Sigmoid colon (tissue), 7 donors: ENCODE measurements at places on chromosomes 2 and 18. TPM values are rescaled to one million over a fixed set of nuclear protein-coding genes. Genes with fewer than 3 reads are reported as not detected.

Gene SPP2
- total RNA-seq: not detected

Gene SIX3
- not detected for total RNA-seq

Gene GLB1L
- 9.0 TPM for total RNA-seq

Gene REG3A
- total RNA-seq: not detected

Gene EGR4
- total RNA-seq: not detected

Gene TUBB8B
- not detected for total RNA-seq

Gene NT5C1B
- not detected for total RNA-seq

DNA sequence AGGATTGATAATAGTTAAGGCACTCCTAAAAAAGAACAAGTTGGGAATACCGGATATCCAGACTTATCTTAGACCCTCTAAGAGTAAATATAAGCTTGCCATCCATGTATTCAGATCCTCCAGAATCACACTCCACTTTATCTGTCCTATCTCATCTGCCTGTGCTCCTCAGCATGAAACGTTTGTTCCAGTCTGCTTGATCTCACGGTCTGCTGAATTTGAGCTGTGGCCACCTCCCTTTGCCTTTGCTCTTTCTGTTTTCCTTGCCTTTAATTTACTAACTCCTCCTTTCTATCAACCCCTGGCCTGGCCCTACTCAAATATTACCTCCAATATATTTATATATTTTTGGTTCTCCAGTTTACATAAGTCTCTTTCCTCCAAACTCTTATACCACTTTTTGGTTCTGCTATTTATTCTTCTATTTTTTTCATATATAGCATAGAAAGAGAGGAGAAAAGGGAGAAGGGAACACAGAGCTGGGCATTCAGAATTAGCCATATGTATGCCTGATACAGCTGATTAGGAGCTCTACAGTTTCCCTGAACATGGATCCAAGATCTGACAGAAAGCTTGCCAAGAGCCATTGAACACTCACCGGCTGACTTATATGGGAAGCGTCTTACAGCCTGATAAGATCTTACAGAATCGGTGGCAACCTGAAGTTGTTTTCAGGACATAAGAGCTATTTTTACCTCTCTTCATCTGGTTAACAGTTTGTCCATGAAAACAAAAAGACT lies 21.8 kb upstream of the DNAJC27 start:
- peaks cover 7% of the 10 kb centered on the region for H3K4me1 ChIP-seq
- H3K27ac ChIP-seq: no peak overlapping the region

DNA sequence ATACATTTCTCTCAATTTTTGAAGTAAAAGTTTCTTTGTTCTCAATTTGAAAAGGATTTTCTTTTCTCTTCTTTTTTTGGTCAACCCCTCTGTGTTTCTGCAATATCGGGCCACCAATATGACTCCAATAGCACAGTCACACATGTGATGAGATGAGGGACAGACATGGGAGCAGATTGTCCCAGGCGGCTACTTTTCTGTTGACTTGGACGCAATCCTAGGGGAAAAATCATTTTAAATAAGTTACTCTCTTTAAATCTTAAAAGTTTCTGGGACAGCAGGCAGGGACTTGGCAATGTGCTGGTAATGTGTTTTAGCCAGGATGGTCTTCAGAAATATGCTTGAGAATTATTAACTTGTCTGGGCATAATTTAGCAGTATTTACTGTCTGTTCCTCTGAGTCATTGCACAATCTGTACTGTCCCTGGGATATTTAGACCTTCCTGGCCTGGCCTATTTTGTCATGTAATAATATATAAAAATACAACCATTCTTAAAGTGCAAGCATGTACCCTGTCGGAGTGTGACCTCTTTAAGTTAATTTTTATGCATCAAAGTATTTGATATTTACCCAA lies 388.5 kb upstream of the FANCL start:
- no peak overlapping the region for H3K4me3 ChIP-seq
- H3K27ac ChIP-seq: no peak overlapping the region
- H3K36me3 ChIP-seq: no peaks in the 10 kb centered on the region

DNA sequence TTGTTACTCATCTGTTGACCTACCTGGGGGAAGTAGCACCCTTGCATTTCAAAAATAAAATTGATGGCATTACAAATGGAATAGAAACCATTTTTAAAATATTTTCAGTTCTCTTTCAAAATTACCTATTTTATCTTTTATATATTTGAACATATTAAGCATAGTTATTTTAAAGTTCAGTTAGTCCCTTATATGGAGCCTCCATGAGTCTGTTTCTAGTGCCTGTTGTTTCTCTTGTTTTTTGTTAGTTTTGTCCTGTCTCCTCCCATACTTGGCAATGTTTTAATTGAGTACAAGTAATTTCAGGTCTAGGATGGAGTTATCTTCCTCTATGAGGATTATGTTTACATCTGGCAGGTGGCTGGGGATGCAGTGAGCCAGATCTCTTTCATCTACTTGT lies 5.9 kb upstream of the KCNIP3 start:
- no peaks in the 10 kb centered on the region for H3K27me3 ChIP-seq
- no peaks in the 10 kb centered on the region for H3K4me1 ChIP-seq
- H3K36me3 ChIP-seq: no peaks in the 10 kb centered on the region

- no peak overlapping the region for H3K27ac ChIP-seq
- H3K4me3 ChIP-seq: no peak overlapping the region
- no peak for DNase-seq
- no peaks in the 10 kb centered on the region for H3K4me1 ChIP-seq
- no peaks in the 10 kb centered on the region for H3K27me3 ChIP-seq
Observed at GRCh38 chr2:241888641-241889040, 19.1 kb downstream of the RTP5 start.

- H3K4me1 ChIP-seq: no peaks in the 10 kb centered on the region
- DNase-seq: no peak
- H3K36me3 ChIP-seq: no peaks in the 10 kb centered on the region
- H3K4me3 ChIP-seq: no peak overlapping the region
- no peak overlapping the region for H3K27ac ChIP-seq
- no peaks in the 10 kb centered on the region for H3K27me3 ChIP-seq
Observed at GRCh38 chr18:40612356-40612755, 1342.7 kb upstream of the PIK3C3 start.

GRCh38 chr2:234286956-234287355 lies 209.9 kb downstream of the ARL4C start:
- DNase-seq: no peak
- no peaks in the 10 kb centered on the region for H3K36me3 ChIP-seq
- H3K4me1 ChIP-seq: no peaks in the 10 kb centered on the region
